ENCODE measurements at places on chromosomes 3 and 15.

GRCh38 chr3:188605231-188605630, 451.3 kb downstream of the LPP start:
- no peak for DNase-seq

DNA sequence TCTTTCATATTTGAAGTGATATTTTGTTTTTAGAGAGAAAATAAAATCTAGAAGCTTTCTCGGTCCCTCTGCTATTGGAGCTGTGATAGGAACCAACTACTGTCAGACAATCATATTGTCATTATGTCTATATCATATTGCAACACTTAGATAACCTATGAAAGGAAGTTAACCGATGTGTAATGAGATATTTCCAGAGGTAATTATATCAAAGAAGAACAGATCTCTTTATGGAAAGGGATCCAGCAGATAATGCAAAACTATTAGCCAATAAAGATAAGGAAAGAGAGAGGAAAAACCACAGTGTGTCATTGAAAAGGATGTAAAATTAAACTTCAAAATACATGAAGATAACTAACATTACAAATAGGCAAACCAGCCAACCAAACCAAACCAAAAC, 529.1 kb upstream of the CCDC54 start:
- DNase-seq = no peak

DNA sequence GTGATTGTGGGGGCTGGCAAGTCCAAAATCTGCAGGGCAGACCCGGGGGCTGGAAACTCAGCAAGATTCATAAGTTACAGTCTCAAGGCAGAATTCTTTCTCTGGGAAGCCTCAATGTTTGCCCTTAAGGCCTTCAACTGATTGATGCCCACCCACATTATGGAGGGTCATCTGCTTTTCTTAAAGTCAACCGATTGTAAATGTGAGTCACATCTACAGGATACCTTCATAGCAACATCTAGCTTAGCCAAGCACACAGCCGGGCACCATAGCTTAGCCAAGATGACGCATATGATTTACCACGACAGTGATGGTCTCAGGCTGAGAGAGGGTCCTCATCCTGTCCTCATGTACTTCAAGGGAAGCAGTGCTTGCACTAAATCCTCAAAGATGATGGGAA, 43.5 kb downstream of the IDH2 start:
- DNase-seq = no peak

DNA sequence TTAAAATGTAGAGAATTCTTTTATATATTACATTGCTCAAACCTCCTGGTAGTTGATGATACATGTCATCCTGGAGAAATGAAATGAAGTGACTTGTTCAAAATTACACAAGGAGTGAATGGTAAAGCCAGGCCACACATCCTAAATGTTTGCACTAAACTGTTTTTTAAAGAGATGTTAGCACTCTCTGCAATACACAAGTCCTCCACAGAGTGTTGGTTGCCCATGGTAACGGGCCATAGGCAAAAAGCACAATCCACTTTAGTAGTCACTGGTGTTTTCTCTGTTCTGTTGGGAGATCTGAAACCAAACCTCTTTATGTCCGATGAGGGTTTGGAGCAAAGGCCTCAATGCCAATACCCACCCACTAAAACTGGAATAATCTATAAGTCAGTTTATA, 907.4 kb downstream of the NTRK3 start:
- DNase-seq = no peak

GRCh38 chr3:184742676-184743135, 30.8 kb upstream of the MAGEF1 start:
- DNase-seq = no peak

Measured in CD4-positive, alpha-beta T cell treated with Interleukin-4 for 4 hours (primary cell).